ENCODE measurements at places on chromosomes 7 and 10. TPM values are rescaled to one million over a fixed set of nuclear protein-coding genes. Genes with fewer than 3 reads are reported as not detected.

Gene CPXM2
- total RNA-seq = not detected

Gene CREB5
- total RNA-seq = not detected

Gene AMZ1
- total RNA-seq = 0.80 TPM

Gene AOAH
- total RNA-seq = 6.3 TPM
